ENCODE measurements at places on chromosomes 7 and 10.

- no peak for DNase-seq
These were observed 1.2 kb upstream of the SMARCD3 start for GRCh38 chr7:151249732-151250072.

DNA sequence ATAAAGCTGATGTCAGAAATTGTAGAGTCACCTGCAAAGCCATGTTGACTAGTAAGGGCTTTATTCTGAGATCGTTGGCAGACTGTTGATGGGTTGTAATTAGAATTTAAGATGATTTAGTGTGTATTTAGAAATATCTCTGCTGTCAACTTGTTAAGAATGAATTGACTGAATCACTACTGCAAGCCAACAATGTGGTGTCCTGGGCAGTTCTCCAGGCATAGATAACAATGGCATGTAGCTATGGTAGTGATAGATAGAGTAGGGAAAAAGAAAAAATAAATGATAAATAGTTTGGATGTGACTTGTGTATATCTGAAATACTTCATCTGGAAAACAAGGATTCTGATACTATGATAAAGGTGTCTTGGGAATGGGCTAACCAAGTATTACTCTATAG, 640.2 kb downstream of the ARL4A start:
- DNase-seq, result no peak

DNA sequence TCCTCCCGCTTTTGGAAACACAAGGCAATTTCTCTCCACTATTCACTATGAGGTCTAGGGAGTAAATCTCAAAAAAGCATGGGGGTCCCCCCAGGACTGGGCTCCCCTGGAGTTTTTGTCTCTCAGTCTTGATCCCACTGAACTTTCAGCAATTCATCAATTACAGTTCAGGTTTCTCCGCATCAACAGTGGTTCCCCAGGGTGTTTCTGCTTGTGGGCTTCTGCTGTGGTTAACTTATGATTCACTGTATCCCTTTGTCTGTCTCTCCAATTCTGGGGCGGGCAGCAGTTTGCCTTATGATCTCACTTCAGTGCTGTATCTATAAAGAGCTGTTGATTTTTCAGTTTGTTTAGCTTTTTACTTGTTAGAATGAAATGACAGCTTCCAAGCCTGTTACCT, 142.6 kb upstream of the CDC14C start:
- no peak for DNase-seq

GRCh38 chr7:16590424-16590823, 55.1 kb downstream of the ANKMY2 start:
- DNase-seq, result no peak

GRCh38 chr10:124287791-124288190, 130.9 kb downstream of the OAT start:
- DNase-seq, result no peak

DNA sequence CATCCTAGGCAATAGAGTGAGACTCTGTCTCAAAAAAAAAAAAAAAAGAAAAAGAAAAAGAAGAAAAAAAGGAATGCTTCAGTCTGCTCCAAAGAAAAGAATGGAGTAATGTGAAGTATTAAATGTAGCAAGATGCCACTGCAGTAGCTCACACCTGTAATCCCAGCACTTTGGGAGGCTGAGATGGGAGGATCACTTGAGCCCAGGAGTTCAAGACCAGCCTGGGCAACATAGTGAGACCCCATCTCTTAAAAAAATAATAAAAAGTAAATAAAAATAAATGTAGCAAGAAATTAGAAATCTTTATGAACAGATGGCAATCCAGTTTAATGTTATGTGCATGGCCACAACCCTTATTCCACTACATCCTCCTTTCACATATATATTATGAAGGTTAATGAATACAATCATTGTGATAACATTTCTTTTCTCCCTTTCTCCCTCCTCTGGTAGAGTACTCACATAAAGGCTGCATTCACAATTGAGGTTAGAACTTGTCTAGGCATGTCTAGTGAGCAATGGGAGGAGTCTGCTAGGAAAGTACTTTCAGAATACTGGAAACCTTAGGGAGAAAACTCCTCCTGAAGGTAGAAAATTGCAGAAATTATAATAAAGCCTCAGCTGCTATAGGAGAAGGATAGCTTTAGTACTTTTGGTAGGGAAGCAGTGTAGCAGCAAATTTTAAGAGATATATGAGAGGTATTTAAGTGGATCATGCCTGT, 20.4 kb downstream of the KLLN start:
- DNase-seq, result peak; percentile 76

Data from fibroblast of villous mesenchyme (primary cell).